Stimulated activated CD8-positive, alpha-beta memory T cell treated with anti-CD3 and anti-CD28 coated beads, Interleukin-4, amount 100 ng/mL, for 1 hour (primary cell): ENCODE measurements at places on chromosomes 11 and 22.
A peak's percentile ranks its signal among the peaks of the same experiment; 100 is the strongest.

GRCh38 chr11:798093-798713 lies at the start of gene SLC25A22:
Gene SLC25A22, minus strand, starts transcription at chr11:798281. Its CDS starts 3,275 bp downstream, at chr11:795006.
- DNase-seq: peak; percentile 69

DNA sequence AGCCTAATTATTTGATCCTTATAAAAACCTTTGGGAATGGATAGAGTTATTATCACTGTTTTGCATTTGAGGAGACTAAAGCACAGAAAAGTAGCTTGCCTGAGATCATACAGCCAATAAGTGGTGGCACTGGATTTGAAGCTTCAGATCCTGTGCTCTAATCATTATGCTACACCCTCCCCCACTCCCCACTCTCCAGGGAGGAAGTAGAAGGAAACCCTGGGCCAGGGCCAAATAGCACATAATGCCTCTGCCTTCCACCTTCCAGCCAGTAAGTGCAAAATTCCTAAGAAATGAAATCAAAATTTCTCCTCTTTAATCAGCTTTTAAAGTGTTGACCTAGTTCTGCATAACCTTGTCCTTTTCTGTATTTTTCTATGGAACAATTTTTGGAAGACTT lies 61.6 kb downstream of the SIK2 start:
- no peak for DNase-seq

DNA sequence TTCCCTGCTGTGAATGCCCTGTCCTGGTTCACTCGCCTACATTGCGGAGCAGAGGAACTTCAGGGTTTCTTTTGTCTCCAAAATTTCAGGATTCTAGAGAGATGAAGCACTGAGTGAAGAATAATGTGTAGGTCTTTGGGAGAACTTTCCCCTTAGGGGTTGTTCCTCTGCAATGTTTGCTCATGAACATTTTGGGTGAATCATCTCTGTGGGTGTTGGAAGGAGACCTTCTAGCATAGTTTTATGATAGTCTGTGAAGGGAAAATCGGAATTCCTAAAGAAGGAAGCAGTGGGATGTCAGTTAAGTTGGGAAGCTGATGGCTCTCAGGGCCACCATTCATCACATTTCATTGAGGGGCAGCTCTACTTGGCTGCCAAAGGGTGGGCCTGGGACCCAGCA lies 64.8 kb downstream of the MIAT start:
- DNase-seq: no peak

DNA sequence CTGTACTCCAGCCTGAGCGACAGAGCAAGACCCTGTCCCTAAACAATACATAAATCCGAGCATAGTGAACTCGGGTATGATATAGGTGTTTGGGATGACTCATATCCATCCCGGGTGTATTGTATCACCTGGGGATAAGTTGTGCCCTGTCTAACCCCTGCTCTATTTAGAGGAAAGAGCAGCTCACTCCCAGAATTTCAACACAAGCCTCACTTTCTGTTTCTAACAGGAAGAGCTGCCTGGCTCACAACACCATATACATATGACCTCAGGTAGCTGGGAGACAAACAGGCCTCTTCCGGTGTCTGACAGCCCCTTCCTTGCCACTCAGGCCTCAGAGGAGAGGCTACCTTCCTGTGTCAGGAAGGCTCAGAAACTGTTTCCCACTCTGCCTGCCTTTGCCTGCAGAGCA lies 9.9 kb upstream of the MICALL1 start:
- peak; percentile 18 for DNase-seq

- DNase-seq: no peak
Observed at GRCh38 chr11:61598886-61599868, 18.3 kb upstream of the SYT7 start.
